ENCODE measurements at places on chromosomes 13 and 19.
A peak's percentile ranks its signal among the peaks of the same experiment; 100 is the strongest.

DNA sequence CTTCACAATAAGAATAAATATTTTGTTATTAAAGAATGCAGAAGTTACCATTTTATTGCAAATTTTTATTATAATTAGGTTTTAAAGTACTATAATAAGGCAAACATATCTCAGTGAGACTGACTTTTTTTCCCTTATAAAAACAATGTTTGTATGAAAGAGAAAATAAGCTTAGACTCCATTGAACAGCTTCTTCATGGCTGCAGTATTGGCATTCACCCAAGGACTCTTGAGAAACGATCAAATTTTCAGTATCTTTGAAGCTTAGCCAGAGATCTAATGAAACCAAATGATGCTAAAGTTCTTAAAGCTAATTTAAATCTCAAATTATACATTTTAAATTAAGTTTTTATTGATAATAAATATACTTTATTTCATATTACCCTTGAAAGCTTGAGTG lies 128.3 kb downstream of the GGACT start:
- no peak for DNase-seq

- no peak for DNase-seq
These were observed 16.8 kb downstream of the ELL start for GRCh38 chr19:18504886-18505610.

- DNase-seq = no peak
These were observed 78.6 kb upstream of the TSHZ3 start for GRCh38 chr19:31427857-31428256.

GRCh38 chr13:51518827-51519226 lies 65.4 kb upstream of the WDFY2 start:
- no peak for DNase-seq

DNA sequence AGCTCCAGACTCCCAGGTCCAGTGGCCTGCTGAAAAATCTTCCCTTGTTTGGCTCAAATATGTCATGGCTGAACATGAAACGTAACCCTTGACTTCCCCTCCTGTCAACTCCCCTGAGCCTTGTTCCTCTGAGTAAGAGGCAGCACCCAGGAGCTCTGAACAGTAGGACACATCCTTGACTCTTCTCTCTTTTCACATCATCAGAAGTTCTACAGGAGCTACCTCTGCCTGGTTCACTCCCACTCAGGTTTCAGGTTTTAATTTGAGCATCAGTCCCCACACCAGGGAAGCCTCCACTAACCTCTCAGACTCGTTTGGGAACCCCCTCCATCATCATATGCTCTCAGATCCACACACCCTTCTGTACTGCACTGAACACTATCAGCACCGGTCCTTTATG lies 30.3 kb downstream of the ZNF823 start:
- no peak for DNase-seq

- DNase-seq = no peak
These were observed 5.9 kb upstream of the DIRAS1 start for GRCh38 chr19:2726904-2727639.

DNA sequence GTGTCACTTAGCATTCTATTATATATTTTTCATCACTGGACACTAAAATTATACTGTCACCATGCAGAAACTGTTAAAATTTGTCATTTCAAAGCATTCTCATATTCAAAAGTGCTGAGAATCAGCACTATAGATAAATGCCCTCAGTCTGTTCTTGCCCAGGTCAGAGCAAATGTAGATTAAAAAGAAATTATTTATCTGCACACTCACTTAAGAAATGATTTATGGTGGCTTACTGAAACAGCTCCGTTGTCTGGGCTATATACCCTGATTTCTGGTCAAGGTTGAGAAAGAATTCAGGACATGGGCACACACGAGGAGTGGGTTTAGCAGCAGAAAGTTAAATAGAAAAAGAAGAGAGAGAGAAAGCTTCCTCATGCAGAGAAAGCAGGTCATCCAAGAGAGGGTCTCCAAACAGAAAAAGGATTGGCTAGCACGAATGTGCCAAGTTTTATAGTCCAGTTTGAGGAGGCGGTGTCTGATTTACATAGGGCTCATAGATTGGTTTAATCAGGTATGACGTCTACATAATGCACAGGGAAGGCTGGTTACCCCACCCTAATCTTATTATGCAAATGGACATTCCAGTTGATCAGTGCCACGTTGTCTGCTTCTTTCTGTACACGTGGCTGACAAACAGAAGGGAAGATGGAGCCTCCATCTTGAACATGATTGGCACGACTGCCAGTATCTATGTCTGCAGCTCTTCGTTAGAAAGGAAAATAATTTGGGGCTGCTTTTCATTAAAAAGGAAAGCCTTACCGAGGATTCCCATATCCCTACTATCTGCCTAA lies 47.3 kb upstream of the N4BP2L1 start:
- peak; percentile 25 for DNase-seq

- peak; percentile 69 for DNase-seq
These were observed at the start of gene TMEM255B for GRCh38 chr13:113758651-113759524. TSS of gene TMEM255B (plus strand) at chr13:113759226. CDS start at chr13:113759270, 44 bp downstream.

DNA sequence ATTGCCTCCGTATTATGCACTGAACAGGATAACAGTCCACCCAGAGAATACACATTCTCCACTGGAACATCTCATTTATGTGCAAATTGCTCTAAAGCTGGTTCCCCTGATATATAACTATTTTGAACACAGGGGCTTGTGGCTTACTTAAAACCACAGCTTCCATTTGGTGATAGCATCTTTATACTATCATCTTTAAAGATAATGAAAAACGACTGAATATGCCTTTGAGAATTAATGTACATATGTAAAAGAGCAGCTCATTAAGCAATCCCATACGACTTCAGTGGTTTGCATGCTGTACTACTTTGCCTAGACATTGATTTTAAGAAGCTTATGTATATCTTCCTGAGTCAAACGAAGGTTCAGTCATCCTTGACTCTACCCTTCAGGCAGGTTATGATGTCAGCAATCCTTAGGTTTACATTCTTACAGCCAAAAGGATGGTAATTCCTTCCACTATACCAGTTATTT lies 40.8 kb downstream of the BRD4 start:
- DNase-seq = no peak

GRCh38 chr13:106464076-106464475 lies 71.4 kb downstream of the EFNB2 start:
- no peak for DNase-seq

GRCh38 chr13:39955560-39955959 lies 300.1 kb downstream of the COG6 start:
- no peak for DNase-seq

DNA sequence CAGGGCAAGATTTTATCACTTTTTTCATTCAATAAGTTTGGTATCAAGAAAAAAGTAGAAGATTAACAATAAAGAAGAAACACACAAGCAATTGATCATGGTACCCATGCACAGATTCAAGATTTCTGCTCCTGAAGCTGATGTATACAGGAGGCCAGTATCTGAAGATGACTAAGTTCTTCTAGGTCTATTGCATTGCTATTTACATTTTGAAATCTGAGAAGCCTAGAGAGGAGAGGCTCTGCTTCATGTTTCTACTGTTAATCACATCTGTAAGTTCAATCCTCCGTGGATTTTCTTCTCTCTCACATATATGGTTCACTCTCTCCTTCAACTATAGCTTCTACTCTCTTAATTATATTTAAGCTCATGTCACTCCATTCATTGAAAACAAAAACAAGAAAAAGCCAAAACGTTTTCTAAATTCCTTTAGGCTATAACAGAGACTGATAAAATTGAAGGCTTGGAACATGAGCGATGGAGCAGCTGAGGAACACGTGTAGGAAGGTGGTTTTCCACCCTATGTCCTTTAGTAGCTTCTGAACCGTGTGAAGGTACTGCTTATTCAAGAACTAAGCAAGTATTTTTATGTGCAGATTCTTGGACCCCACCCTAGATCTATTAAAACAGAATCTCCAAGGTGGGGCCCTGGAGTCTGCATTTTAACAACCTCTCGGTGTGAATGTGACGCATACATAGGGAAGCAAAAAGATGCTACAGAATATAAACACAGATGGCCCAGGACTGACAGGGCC lies 198.2 kb downstream of the EFNB2 start:
- DNase-seq = no peak

DNA sequence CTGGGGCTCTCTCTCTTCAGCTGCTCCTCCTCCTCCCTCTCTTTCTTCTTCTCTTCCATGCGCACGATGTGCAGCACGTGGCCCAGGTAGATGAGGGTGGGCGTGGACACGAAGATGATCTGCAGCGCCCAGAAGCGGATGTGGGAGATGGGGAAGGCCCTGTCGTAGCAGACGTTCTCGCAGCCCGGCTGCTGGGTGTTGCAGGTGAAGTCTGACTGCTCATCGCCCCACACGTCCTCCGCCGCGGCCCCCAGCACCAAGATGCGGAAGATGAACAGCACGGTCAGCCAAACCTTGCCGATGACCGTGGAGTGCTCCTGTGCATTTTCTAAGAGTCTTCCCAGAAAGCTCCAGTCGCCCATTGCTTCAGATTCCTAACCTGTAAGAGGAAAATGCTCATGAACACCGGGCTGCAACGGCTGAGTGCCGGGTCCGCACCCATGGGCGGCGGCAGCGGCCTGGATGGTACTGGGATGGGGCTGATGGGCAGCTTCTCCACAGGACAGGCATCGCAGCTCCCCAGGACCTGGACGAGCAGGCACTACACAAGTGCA lies 17.8 kb downstream of the GJA3 start:
- no peak for DNase-seq
